NCI-H226 (cell line): ENCODE measurements at places on chromosomes 5 and 9.

DNA sequence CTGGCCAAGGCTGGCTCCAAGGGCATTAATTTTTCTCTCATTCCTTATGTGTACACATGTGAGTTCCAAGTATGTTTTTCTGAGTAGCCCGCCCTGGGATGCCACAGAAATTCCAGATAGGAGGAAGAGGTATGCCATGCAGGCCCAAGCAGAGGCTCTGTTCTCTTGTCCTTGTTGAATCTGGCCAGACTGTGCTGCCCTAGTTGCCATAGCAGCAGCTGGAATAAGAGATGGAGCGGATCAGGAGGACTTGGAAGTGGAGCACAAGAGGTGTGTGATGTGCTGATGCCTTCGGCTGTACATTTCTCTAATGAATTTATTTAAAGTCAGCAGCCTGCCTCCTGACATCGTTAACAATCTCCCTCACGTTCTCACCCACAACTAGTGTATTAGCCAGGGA is 235.6 kb upstream of the RPS23 start:
- DNase-seq: no peak

- DNase-seq: peak; percentile 69
Observed at GRCh38 chr5:143977891-143978461, 166.0 kb downstream of the HMHB1 start.

DNA sequence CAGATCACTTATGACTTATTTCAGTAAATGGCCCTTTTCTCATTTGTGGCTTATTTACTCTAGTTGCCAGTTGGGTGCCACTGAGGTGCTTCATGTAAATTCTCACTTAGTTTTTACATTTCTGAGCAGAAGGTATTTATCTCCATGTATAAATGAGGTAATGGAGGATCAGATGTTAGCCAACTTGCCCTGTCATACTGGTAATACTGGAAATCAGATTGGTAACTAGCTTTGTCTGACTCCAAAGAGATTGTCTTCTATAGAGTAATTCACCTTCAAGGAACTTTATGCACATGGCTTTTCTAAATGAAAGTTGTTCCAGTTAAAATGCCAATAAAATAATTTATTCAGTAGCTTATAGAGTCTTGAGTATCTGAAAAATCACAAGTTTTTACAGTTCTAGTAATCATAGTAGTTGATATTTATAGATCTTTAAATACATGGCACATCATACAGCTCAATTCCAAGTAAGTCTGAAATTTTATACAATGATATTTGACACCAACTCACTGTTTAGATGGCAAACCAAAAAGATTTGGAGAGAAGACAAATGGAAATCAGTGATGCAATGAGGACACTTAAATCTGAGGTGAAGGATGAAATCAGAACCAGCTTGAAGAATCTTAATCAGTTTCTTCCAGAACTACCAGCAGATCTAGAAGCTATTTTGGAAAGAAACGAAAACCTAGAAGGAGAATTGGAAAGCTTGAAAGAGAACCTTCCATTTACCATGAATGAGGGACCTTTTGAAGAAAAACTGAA is 28.8 kb downstream of the RAB14 start:
- DNase-seq: no peak

DNA sequence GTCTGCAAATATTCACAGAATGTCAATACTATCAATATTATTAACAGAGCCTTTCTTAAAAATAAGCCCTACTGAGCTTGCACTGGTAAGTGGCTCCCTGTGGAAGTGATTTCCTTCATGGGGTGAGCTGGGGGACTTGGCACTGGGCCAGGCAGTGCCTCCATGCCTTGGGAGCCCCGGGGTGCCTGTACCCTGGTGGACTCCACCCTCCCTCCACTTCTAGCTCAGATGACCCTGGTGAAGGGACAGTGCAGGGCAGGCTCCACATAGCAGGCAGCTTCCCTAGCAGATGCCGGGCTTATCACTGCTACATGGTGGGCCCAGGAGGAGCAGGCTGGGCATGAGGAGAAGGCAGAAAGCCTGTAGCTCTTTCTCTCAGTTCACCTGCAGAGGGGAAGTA is 119.2 kb downstream of the DCP2 start:
- no peak for DNase-seq

DNA sequence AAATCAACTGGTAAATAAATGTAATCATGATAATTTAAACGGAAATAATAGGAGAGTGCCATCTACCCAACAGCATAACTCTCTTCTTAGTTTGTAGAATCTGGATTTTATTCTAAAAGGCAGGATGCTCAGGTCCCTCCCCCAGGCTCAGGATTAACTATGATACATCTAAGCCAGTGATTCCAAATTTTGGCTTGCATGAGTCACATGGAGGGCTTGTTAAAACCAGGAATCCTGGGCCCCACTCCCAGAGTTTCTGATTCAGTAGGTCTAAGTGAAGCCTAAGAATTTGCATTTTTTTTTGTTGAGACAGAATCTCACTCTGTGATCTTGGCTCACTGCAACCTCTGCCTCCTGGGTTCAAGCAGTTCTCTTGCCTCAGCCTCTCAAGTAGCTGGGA is 62.3 kb upstream of the ZFR start:
- DNase-seq: peak; percentile 83

- DNase-seq: no peak
Observed at GRCh38 chr5:94425396-94425795, 193.0 kb downstream of the KIAA0825 start.

DNA sequence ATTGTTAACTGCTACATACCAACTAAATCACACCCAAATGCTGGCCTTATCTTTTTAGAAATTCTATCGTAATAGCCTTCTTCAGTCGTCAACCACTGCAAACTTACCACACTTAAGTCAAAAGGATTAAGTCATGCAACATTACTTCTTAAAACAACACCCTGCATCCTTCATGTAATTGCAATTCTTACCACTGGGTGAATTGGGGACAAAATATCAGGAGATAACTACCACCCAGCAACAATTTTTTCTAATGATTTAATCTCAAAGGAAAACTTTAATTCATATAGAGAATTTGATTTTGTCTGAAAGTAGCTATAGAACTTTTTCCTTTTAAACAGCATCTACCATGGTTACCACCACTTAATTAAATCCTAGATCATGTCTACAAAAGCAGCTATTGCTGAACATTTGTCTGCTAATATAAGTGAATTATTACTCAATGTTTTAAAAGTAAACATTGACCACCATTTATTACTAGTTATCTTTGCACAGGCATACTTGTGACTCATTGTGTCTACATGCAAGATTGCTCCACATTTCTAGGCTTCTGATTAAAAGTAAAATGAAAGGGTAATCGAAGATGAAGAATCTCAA is 10.5 kb downstream of the MLLT3 start:
- DNase-seq: peak; percentile 59

DNA sequence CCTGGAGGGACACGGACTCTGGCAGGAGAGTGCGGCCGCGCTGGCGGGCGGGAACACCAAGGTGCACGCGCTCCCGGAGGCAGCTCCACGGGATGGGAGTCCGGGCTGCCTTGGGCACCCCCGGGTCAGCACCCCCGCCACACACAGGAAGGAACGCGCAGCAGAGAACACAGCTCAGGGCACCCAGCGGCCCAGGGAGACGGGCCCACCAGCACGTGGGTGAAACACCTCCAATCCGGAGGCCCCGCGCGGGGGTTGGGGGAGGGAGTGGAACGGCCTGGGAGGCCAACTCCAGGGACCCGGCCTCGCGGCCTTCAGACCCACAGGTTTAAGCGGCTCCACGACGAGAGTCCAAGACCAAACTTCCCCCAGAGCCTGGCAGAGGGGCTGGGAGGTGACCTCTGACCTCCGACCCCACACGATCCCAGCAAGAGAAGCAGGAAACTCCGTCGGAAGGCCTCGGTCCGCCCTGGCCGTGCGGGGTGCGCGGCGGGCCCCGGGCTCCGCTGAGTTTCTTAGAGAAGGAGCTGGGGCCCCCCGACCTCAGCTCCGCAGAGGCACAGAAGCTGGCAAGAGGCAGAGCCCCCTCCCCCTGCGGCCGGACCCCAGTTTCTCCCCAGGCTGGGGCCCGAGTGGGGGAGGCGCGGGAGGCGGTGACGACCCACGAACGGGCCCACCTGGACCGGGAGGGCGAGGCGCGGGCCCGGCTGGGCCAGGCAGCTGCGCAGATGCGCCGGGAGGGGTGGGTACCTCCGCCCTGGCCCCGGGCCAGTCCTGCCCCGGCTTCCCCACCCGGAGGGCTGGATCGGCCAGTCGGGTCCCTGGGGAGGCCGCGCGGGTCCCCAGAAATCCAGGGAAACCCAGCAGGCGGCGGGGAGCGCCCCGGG is 851 bp downstream of the NACC2 start:
- peak; percentile 72 for DNase-seq

GRCh38 chr5:136622747-136623146 is 257.4 kb upstream of the TRPC7 start:
- no peak for DNase-seq

GRCh38 chr9:8694983-8695588 is 895.5 kb upstream of the DMAC1 start:
- no peak for DNase-seq

- DNase-seq: no peak
Observed at GRCh38 chr9:7324152-7324598, 475.4 kb downstream of the DMAC1 start.

GRCh38 chr9:86337469-86338108 is 16.6 kb downstream of the TUT7 start:
- no peak for DNase-seq

DNA sequence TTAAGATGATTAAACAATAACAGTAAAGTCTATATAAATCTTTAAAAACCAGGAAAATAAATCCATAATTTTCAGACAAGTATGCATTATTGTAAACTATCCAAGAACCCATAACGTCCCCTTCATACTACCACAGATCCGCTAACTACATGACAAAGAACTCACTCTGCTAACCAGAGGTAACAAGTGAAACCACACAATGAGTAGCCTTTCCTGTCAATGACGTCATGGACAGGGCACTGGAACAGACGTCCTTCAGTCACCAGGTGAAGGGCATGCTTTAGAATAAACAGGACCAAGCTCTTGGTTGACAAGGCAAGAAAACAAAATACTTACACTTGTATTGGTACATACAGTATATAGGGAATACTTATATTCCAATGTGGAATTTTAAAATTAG is 45.2 kb downstream of the RNF130 start:
- DNase-seq: peak; percentile 28

DNA sequence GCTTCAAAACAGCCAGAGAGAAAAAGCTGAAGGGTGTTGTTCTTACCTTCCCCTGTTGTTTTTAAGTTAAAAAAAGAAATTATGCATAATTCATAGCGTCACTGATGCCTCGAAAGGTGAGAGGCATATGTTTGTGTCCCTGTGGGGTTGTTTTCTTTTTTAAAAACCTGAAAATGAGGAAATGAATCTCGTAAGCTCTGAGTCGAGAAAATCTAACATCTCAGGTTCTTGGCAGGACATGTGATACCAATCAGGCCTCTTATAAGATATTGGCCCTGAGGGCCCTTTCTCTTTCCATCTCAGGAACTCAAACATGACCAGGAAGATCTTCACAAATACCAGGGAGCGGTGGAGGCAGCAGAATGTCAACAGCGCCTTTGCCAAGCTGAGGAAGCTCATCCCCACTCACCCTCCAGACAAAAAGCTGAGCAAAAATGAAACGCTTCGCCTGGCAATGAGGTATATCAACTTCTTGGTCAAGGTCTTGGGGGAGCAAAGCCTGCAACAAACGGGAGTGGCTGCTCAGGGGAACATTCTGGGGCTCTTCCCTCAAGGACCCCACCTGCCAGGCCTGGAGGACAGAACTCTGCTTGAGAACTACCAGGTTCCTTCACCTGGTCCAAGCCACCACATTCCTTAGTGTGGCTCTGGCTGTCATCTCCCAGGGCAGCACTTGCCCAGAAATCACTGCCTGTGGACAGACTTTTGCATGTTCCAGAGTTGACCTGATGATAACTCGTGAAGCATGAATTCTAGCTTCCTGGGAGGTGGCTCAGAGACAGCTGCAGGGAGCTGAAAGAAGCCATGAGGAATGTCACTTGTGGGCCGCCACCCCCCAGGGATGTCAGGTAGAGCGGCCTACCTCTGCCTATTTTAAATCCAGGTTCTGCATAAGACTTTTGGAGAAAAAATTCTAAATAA is at the start of gene TAL2:
TAL2 (plus strand) TSS at position 274 of the 921 bp plus-strand sequence; CDS start at position 314, 40 bp downstream.
- no peak for DNase-seq

- no peak for DNase-seq
Observed at GRCh38 chr9:112869041-112869529, 21.6 kb downstream of the SLC46A2 start.

- no peak for DNase-seq
Observed at GRCh38 chr5:35890021-35891020, 33.6 kb downstream of the IL7R start.

- DNase-seq: peak; percentile 56
Observed at GRCh38 chr9:95261890-95262289, 55.6 kb downstream of the FANCC start.

- no peak for DNase-seq
Observed at GRCh38 chr5:149581192-149581861, at the start of gene ARHGEF37. Gene ARHGEF37, plus strand, starts transcription at chr5:149581498. Its CDS starts 16,272 bp downstream, at chr5:149597770.

- DNase-seq: peak; percentile 24
Observed at GRCh38 chr5:142821034-142821732, 51.0 kb downstream of the ARHGAP26 start.

DNA sequence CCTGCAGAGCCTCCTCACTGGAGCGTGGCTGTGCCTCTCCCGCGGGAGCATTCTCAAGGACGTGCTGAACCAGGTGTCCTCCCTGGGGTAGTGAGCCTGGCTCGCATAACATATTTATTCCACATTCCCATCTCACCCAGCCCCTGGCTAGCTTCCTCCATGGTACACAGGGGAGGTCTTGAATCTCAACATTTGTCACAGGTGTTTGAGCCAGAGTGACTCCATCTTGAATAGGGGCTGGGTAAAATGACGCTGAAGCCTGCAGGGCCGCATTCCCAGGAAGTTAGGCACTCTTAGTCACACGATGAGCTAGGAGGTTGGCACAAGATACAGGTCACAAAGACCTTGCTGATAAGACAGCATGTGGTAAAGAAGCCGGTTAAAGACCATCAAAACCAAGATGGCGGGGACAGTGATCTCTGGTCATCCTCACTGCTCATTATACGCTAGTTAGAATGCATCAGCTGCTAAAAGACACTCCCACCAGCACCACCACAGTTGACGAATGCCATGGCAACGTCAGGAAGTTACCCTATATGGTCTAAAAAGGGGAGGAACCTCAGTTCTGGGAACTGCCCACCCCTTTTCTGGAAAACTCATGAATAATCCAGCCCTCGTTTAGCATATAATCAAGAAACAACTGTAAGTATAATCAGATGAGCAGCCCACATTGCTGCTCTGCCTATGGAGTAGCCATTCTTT is 273.8 kb upstream of the IRX4 start:
- no peak for DNase-seq

GRCh38 chr5:173458828-173459609 is 130.8 kb upstream of the STC2 start:
- peak; percentile 29 for DNase-seq

GRCh38 chr5:89187268-89187667 is 304.3 kb upstream of the MEF2C start:
- no peak for DNase-seq

GRCh38 chr5:117089001-117089400 is 514.4 kb upstream of the SEMA6A start:
- DNase-seq: no peak

DNA sequence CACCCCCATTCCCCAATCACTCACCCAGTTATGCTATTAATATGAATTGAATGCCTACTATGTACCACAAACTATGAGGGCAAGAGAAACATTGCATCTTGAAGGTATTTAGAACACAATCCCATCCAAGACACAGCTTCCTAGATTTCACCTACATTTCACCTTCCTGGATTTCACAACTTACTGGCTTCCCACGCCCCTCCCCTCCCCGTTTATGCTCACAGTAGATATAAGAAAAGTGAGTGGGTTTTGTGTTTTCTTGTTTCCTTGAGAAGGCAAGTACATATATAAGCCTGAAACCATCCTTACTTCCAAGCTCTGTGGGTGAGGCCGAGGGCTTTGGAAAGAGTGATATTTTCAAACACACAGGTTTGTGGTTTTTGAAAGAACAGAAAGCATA is 465.0 kb downstream of the BNC2 start:
- DNase-seq: peak; percentile 47
